ENCODE measurements at places on chromosomes 2 and 18.

GRCh38 chr2:568639-569235 lies 108.5 kb downstream of the TMEM18 start:
- DNase-seq = no peak

DNA sequence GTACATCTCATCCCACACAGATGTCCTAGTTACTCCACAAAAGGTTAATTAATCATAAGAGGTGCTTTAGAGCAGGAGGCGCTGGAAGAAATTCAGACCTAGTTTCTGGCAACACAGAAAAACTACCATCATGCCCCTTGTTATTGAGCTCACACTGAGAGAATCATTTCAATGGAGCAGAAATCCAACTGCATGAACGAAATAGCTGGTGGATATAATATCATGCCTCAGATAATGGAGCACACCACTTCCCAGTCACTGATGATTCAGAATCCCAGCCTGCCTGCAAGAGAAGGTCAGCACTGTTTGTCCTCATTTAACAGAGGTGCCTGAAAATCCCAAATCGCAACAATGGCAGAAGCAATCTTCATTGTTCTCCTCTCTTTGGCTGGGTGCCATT lies 125.8 kb upstream of the CREB1 start:
- no peak for DNase-seq

- no peak for DNase-seq
Observed at GRCh38 chr2:54947646-54948045, 102.6 kb downstream of the RTN4 start.

GRCh38 chr2:144004742-144005141 lies 515.2 kb downstream of the ZEB2 start:
- no peak for DNase-seq

GRCh38 chr2:165283342-165283741 lies 44.1 kb downstream of the SCN2A start:
- DNase-seq = no peak

DNA sequence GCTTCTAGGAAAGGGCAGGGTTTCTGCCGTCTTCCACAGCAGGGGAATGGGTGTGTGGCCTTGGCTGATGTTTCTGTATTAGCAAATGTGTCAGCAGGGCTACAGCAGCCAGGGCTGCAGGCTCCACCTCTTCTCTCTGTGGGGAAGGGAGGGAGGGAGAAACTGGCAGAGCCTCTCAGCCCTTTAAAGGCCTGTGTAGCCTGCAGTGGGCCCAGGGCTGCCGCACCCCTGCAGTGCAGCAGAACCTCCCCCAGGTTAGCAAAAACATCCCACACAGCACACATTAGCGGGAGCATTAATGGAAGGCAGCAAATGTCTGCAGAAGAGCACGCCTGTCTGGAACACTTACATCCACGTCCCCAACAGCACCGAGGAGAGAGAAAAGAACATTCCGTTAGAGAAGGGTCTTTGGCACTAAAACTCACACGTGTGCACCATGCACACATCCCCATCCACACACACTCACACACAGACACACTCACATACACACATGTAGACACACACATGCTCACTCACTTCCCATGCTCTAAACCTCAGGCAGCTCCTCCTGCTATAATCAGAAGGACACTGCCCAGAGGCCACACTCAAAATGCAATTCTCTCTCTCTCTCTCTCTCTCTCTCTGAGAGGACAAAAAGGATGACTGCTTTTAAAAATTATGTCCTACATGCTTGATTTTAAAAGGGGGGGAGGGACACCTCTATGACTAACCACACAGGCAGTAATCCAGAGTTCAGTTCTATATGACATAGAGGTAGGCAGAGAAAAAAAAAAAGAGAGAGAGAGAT lies 24.1 kb downstream of the MRPL35 start:
- no peak for DNase-seq

GRCh38 chr18:37447962-37448888 lies 117.4 kb downstream of the CELF4 start:
- DNase-seq = no peak
